Activated T-cell treated with anti-CD3 and anti-CD28 coated beads, Interleukin-2, amount 50 U/mL, for 72 hours (primary cell): ENCODE measurements at places on chromosomes 5 and 9.
A peak's percentile ranks its signal among the peaks of the same experiment; 100 is the strongest.

- no peak for DNase-seq
Measured at GRCh38 chr5:133163839-133164238, 112.0 kb downstream of the HSPA4 start.

DNA sequence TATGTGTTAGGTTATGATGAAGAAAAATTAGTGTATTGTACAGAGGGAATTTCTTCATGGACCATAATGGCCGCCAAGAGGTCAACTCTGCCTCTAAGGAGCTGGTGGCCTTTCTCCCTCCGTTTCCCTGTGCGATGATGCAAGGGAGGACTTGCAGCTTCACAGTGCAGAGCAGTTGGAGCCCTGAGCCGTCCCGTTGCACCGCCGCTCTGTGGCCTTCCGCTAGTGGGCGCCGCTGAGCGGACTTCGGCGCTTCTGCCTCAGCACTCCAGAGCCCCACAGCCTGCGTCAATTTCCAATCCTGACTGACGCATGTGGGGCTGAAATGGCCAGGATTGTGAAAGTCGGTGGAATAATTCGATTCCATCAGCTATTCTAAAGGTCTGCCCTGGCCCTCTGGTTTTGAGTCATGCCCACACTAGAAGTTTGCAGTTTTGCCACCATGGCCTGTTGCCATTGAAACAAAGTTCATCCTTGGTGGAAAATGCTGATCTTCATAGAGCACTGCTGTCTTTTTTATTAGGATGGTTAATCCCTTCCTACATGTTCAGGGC lies 22.7 kb upstream of the LECT2 start:
- peak; percentile 31 for DNase-seq

GRCh38 chr9:101387871-101388506 lies 3.2 kb upstream of the BAAT start:
- peak; percentile 5 for DNase-seq

- DNase-seq, result no peak
Measured at GRCh38 chr5:139407517-139407916, 3.6 kb upstream of the SPATA24 start.

- DNase-seq, result no peak
Measured at GRCh38 chr5:176803943-176804498, 6.3 kb upstream of the UNC5A start.

- DNase-seq, result no peak
Measured at GRCh38 chr5:31886206-31886605, 247.3 kb downstream of the PDZD2 start.

GRCh38 chr5:139268364-139269202 lies 25.0 kb upstream of the MATR3 start:
- no peak for DNase-seq

GRCh38 chr5:159091596-159092331 lies 8.0 kb downstream of the EBF1 start:
- DNase-seq, result no peak

DNA sequence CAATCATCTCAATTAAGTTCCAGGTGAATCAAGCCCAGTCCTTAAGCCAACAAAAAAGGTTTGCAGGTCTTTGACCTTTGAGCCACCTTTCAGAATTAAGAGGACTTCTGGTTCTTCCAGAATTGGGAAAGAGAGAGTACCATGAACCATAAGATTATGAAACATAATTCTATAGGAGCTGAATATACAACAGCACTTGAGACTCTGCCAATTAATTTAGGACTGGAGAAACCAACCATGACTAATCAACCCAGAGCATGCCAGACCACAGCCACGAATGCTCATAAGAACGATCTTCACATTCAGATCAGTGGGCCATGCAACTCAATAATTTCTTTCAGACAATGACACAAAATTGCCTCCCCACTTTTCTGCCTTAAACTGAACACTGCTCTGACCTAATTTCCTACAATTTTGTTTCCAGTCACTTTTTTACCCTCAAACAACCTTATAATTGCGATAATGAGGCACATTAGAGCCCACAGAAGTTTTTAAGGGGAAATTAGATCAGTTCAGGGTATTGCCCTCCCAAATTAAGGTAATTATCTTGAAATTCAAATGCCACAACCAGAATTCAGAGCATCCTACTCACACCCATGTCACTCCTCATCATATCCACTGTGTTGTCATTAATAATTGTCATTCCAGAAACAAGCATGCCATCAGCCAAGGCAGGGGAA lies 213.4 kb downstream of the ATPSCKMT start:
- no peak for DNase-seq

GRCh38 chr9:26937816-26938371 lies 9.1 kb downstream of the PLAA start:
- DNase-seq, result no peak

DNA sequence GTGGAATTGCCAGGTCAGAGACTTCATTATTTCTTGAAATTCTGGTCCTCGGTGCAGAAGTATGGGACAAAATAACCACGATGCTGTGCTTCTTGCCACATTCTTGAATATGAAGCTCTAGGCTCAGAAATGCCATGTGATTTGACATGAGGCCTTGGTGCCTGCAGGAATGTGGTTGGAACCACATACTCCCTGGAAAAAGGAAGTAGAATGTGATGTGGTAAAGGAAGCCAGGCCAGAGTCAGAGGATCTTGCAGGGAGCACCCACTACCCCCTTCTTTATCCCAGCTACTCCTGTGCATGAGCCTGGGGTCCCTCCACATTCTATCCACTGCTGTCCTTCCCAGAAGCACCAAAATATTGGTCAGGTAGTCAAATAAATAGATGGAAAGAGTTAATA lies 80.9 kb downstream of the FOXD1 start:
- DNase-seq, result no peak

GRCh38 chr9:125851979-125852378 lies 104.8 kb downstream of the PBX3 start:
- no peak for DNase-seq

- no peak for DNase-seq
Measured at GRCh38 chr5:42970636-42971559, 69.2 kb downstream of the ANXA2R start.

- no peak for DNase-seq
Measured at GRCh38 chr9:72627956-72628540, 106.6 kb downstream of the TMC1 start.

DNA sequence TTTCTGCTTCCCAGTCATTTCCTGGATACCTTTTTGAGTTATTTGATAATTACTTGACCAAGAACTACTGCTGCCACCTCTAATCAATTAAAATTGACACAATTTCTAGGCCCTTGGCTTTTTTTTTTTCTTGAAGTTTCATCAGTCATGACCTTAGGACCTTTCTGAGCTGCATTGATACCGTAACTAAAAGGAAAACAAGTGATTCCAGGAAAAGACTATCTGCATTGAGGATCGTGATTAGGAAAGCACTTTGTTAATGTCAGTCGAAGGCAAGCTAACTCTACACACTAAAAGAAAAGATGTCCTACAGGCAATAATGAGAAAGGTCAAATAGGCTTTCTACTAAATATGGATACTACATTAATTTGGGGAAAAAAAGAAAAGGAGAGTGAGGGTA lies 69.9 kb downstream of the ARSB start:
- no peak for DNase-seq

DNA sequence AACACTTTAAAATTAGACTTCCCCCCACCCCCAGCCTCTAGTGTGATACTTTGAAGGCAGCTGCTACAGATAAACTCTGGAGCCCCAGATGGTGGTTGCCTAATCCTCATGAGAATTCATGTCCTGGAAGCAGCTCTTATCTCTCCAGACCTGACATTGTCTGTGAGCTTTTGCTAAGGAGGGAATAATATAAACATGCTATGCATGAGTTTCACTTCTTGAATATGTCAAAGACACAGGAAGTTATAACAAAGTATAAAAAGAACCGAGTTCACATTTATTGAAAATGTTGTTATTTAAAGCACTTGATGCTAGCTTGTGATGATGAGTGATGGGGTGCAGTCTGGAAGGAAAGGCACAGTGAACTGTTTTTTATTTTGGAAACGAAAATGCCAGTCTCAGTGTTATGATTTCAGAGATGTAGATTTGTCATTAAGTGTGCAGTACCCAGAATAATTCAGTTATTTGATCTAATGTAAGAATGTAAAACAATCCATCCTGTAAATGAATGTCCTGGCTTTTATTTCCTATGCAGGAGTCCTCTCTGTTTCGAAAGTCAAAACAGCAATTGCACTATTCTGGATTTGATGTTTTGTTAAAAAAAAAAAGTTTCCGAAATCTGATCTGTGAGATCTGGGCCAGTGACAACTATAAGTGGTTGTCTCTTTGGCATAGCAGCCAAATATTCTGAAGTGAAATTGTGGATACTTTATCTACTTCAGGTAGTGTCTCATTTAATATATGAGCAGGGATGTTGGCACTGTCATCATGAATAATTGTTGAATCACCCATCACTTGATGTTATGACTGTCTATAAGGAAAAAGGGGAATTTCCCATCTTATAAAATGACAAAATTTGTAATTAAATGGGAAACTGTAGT lies 77.0 kb downstream of the ZCCHC7 start:
- no peak for DNase-seq

GRCh38 chr5:72096602-72097188 lies 10.6 kb upstream of the MAP1B start:
- no peak for DNase-seq

- DNase-seq, result no peak
Measured at GRCh38 chr5:4013106-4013898, 417.7 kb downstream of the IRX1 start.

DNA sequence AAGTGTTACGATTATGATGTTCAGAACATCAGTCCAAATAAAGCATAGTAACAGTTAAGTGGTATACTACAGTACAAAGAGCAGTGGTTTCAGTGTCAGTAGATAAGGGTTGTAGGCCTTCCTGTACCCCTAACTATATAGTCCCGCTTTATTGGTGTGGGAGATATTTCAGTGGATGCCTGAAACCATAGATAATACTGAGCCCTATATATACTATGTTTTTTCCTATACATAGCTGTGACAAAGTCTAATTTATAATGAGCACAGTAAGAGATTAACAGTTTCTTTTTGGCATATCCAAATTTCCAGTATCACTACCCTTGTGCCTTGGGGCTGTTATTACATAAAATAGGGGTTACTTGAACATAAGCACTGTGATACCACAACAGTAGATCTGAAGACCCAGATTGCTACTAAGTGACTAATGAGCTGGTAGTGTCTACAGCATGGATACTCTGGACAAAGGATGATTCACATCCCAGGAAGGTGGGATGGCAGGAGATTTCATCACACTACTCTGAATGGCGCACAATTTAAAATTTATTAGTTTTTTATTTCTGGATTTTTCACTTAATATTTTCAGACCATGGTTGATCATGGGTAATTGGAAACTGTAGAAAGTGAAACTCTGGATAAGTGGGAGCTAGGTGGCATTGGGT lies 119.3 kb downstream of the RPS23 start:
- no peak for DNase-seq

GRCh38 chr5:16178745-16179372 lies 732 bp downstream of the MARCHF11 start:
- peak; percentile 46 for DNase-seq

DNA sequence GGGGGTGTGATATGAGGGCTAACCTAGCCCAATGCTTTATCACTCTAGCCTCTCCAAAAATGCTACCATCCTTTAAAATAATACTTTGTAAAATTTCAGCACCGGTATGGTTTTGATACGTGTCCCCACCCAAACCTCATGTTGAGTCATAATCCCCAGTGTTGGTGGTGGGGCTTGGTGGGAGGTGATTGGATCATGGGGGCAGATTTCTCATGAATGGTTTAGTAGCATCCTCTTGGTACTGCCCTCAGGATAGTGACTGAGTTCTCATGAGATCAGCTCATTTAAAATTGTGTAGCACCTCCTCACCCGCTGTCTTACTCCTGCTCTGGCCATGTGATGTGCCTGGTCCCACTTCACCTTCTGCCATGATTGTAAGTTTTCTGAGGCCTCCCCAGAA lies 35.0 kb upstream of the ANKH start:
- DNase-seq, result peak; percentile 10

DNA sequence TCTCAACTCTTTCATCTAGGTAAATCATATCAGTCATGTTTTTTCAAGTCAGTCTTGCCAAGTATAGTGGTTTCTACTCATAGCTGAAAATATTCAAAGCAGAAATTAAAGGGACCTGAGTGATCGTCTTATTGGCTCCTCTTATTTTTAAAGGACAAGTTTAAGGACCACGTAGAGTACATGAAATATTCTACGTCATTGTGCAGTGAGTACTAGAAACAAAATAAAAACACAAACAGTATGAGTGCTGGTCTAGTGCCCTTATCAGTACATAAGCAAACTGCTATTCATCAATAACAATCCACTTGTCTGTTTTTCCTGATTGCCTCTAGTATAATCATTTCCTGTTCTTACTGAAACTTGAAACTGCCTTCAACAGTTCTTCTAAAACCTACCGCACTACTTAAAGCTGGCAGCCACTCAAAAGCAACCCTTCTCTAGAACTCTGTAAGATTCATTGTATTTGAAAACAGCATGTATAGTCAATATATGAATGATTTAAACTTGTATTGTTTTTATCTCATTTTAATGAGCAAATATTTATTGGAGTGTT lies 853.7 kb downstream of the TAF11L14 start:
- DNase-seq, result no peak

DNA sequence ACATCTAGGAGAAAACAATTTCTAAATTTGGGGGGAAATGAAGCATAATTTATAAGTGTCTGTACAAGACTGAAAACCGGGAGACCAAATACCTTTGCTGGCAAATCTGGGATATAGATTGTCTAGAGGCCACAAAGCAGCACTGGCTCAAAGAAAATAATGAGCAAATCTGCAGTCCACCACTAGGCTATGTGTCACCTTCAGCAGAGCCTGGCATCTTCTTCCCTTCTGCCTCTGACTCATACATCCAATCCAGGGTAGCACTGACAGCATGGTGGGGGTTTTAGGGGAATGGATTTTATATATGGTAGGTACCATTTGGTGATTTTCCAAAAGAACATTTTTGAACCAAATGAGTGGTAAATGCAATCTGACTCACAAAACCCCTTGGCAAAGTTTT lies 12.8 kb downstream of the FAM81B start:
- DNase-seq, result no peak
